Keratinocyte (primary cell): ENCODE measurements at places on chromosomes 3 and 15.
A peak's percentile ranks its signal among the peaks of the same experiment; 100 is the strongest.

DNA sequence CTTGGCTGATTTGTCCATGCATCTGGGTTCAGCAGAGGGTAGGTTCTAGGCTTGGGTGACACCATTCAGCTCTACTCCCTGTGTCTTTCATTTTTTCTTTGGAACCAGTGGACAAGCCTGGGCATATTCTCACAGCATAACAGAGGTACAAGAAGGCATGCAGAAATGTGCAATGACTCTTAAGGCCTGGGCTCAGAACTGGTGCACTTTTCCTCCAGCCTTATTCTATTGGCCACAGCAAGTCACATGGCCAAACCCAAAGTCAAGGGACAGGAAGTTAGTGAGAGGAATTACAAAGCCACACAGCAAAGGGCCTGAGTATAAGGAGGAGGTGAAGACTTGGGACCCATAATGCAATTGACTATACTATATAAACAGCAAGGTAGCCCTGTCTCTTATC lies 200.9 kb upstream of the CTDSPL start:
- no peaks in the 10 kb centered on the region for H3K27me3 ChIP-seq
- H3K36me3 ChIP-seq = no peaks in the 10 kb centered on the region
- peaks cover 9% of the 10 kb centered on the region for H3K4me1 ChIP-seq

DNA sequence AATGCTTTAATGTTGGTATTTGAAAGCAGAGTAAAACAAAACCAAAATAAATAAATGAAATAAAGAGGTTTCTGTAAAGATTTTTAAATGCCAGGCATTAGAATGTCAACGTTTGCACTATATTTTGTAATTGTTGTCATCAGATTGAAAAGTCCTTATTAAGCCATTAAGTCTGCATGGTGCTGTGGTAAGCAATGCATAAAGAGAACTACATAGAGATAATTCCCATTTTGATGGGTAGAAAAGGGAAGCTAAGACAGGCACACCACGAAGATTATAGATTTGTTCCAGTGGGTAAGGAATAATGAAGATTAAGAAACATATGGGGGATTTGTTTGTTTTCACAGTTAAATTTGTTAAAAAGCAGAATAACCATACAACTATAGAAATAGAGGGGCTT lies 52.5 kb upstream of the PPARG start:
- no peaks in the 10 kb centered on the region for H3K27me3 ChIP-seq
- H3K36me3 ChIP-seq = no peaks in the 10 kb centered on the region
- no peak overlapping the region for H3K4me3 ChIP-seq
- no peak for DNase-seq

DNA sequence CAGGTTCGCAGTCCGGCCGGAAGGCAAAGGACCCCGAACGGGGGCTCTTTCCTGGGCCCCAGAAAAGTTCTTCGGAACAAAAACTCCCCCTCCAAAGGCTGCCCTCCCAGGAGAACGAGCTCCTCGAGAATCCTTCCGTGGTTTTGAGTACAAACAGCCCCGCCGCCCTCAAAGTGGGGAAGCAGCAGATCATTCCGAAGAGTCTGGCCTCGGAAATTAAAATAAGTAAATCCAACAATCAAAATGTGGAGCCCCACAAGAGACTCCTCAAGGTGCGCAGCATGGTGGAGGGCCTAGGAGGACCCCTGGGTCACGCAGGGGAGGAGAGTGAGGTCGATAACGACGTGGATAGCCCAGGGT lies 1.3 kb downstream of the ARHGEF26 start:
- peak overlapping the region; percentile 71 for H3K27ac ChIP-seq
- H3K4me1 ChIP-seq = peaks cover 18% of the 10 kb centered on the region
- DNase-seq = no peak
- peak overlapping the region; percentile 91 for H3K4me3 ChIP-seq
- H3K36me3 ChIP-seq = no peaks in the 10 kb centered on the region
- no peaks in the 10 kb centered on the region for H3K27me3 ChIP-seq

GRCh38 chr3:13109516-13109915 lies 36.3 kb upstream of the IQSEC1 start:
- peaks cover 5% of the 10 kb centered on the region for H3K27me3 ChIP-seq
- no peaks in the 10 kb centered on the region for H3K4me1 ChIP-seq
- H3K36me3 ChIP-seq = no peaks in the 10 kb centered on the region
- DNase-seq = no peak

DNA sequence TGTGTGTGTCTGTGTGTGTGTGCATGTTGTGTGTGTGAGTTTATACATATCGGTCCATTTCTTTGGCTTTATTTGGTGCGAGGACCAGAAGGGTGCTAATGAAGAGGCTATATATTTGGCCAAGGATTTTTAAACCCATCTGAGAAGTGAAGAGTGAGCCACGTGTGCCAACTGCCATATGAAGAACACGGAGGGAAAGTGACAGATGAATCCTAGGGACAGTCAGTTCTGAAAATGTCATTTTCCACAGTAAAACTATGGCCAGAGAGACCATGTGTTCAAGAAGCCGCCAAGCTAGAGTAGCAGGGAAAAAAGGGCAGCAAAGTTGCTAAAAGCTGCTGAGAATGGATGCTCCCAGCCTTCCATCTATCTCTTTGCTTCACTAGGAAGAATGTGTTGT lies 297.3 kb upstream of the LMCD1 start:
- no peak overlapping the region for H3K27ac ChIP-seq
- no peaks in the 10 kb centered on the region for H3K27me3 ChIP-seq
- H3K4me1 ChIP-seq = no peaks in the 10 kb centered on the region

DNA sequence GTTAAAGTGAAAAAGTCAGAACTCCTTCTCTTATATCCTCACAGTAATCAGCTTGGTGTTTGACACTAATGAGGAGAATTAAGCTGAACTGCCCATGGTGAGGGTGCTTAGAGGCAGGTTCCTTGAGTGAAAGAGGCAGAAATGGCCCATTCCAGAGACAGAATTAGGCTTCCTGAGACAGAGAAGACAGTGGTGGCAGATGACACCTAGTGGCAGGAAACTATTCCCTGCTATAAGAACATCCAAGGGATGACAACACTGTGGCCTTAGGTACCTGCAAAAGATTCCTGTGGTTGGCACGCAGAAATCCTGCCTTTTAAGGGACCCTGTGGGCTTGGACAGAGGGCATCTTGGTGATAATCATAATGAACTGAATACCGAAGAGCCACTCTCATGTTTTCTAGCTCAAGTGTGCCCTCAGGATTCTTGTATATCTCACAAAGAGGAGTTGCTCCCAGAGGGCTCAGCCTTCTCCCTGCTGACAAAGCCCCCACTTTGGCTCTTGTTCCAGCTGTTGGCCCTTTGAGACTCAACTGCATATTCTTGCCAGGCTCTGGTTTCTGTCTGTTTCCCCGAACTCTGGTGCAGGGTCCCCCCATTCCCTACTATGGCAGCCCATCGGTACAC lies 56.0 kb downstream of the KBTBD12 start:
- H3K27ac ChIP-seq = no peak overlapping the region
- H3K4me1 ChIP-seq = no peaks in the 10 kb centered on the region
- no peaks in the 10 kb centered on the region for H3K36me3 ChIP-seq

DNA sequence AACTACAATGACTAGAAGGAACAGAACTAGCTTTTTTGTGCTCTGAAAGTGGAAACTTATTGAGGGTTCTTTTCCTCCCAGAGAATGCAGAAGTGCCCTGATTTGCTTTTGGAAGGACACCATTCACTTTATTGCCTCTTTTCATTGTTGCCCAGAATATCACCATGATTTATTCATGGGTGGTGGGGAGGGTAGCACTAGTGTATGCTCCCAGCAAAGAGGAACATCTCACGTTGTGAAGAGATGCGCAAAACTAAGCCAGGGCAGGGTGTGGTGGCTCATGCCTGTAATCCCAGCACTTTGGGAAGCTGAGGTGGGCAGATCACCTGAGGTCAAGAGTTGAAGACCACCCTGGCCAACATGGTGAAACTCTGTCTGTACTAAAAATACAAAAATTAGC lies 31.4 kb downstream of the FLNB start:
- H3K27me3 ChIP-seq = no peaks in the 10 kb centered on the region
- H3K27ac ChIP-seq = no peak overlapping the region
- DNase-seq = no peak
- no peak overlapping the region for H3K4me3 ChIP-seq
- H3K4me1 ChIP-seq = peaks cover 50% of the 10 kb centered on the region

DNA sequence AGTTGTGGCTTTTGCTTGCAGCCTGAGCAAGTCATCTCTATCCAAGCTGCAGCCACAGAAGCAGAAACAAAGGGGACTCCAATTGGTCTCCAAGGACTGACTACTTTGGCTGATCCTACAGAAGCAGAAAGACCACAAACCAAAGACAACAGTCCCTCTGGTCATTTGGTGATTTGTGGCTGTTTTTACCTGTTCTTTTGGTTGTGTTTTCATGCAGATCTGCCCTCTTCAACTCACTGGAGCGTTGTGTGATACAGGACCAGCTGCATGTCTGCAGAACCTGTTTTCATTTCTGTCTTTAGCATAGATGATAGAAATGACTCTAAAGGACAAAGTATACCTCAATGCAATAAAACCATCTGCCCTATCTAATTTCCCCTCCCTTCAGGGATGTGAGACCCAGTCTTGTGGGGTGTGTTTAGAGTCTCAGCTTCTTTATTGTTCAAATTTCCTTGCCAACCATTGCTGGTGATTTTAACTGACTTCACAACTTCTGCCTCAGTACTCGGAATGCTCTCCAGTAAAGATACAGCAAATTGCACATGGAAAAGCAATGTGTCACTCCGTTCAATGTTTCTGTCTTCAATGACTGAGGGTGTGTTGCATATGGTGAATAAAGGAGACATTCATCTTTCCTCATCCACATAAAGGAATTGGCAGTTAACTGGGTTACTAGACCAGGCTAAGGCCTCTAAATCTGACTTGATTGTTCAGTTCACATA lies 48.9 kb upstream of the SLC7A14 start:
- no peak overlapping the region for H3K27ac ChIP-seq
- no peaks in the 10 kb centered on the region for H3K4me1 ChIP-seq
- no peaks in the 10 kb centered on the region for H3K36me3 ChIP-seq
- no peak for DNase-seq

GRCh38 chr3:134378384-134378783 lies 4.1 kb upstream of the AMOTL2 start:
- no peaks in the 10 kb centered on the region for H3K27me3 ChIP-seq
- DNase-seq = no peak
- H3K4me1 ChIP-seq = peaks cover 63% of the 10 kb centered on the region
- H3K4me3 ChIP-seq = no peak overlapping the region
- peak overlapping the region; percentile 3 for H3K27ac ChIP-seq

DNA sequence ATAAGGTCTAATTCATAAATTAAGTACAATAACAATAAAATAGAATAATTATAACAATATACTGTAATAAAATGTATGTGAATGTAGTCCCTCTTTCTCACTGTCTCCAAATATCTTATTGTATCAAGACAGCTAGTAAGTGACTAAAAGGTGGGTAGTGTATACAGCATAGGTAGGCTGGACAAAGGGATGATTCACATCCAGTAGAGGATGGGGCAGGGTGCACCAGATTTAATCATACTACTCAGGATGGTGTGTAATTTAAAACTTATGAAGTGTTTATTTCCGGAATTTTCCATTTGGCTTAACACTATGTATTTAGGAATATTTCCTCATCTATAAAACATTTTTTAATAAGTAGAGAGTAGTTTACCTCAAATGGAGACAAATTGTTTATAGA lies 876.1 kb upstream of the CADM2 start:
- no peak overlapping the region for H3K4me3 ChIP-seq
- H3K4me1 ChIP-seq = no peaks in the 10 kb centered on the region
- no peaks in the 10 kb centered on the region for H3K27me3 ChIP-seq
- H3K36me3 ChIP-seq = no peaks in the 10 kb centered on the region
- DNase-seq = no peak

GRCh38 chr3:37189109-37189508 lies 14.7 kb upstream of the LRRFIP2 start:
- no peak for DNase-seq
- H3K27ac ChIP-seq = no peak overlapping the region
- no peaks in the 10 kb centered on the region for H3K27me3 ChIP-seq
- no peaks in the 10 kb centered on the region for H3K36me3 ChIP-seq

DNA sequence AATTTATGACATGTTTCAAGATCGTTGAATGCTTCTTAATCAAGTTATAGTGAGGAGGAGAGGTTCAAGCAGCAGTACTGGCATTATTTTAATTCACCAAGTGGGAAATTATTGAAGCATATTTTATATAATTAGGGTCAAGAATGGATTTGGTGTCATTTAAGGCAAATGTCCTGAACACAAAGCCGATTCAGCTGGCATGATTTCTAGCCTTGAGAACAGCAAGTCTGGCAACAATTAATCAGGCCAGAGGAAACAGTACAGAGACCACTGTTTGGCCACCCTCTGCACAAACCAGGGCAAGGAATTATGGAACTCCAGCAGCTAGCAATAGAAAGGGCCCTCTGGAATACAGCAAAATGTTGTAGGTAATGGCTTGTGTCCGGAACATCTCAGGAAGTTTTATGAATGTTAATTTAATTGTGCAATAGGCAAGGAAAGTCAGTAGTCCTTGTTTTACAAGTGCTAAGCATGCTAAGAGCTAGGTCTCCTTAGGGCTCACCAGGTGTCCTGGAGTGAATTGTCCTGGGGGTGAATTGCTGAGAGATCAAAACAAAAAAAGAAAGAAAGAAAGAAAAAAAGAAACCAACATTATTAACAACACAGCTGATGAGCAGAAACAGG lies 38.7 kb upstream of the SNRK start:
- no peaks in the 10 kb centered on the region for H3K36me3 ChIP-seq
- H3K27ac ChIP-seq = no peak overlapping the region
- no peaks in the 10 kb centered on the region for H3K4me1 ChIP-seq
- no peak for DNase-seq
- H3K27me3 ChIP-seq = no peaks in the 10 kb centered on the region
- no peak overlapping the region for H3K4me3 ChIP-seq

GRCh38 chr3:29486096-29486495 lies 205.2 kb downstream of the RBMS3 start:
- no peak overlapping the region for H3K27ac ChIP-seq
- H3K27me3 ChIP-seq = no peaks in the 10 kb centered on the region
- H3K4me1 ChIP-seq = peaks cover 5% of the 10 kb centered on the region
- H3K36me3 ChIP-seq = no peaks in the 10 kb centered on the region
- no peak overlapping the region for H3K4me3 ChIP-seq

DNA sequence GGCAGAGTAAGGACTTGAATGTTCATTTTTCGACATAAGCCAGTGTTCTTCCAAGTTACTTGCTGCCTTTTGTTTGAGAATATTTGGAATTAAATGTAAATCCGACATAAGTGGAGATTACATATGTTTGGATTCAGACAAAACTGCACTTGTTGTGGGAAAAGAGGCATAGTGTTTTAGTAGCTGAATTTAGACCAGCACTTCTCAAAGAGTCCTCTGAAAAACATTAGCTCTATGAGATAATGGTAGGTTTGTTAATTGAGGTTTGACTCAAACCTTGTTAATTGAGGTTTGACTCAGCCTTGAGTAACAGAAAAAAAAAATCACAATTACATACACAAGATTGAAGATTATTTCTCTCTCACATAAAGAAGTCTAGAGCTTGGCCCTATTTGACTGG lies 132.5 kb downstream of the NSUN3 start:
- no peak overlapping the region for H3K4me3 ChIP-seq
- H3K27ac ChIP-seq = no peak overlapping the region
- H3K27me3 ChIP-seq = no peaks in the 10 kb centered on the region
- H3K36me3 ChIP-seq = no peaks in the 10 kb centered on the region
- DNase-seq = no peak

GRCh38 chr15:24919446-24919845 lies 35.3 kb upstream of the SNRPN start:
- H3K4me3 ChIP-seq = no peak overlapping the region
- H3K36me3 ChIP-seq = no peaks in the 10 kb centered on the region
- H3K4me1 ChIP-seq = no peaks in the 10 kb centered on the region
- H3K27me3 ChIP-seq = no peaks in the 10 kb centered on the region
- DNase-seq = no peak

GRCh38 chr3:120147072-120147871 lies 53.0 kb upstream of the GSK3B start:
- H3K36me3 ChIP-seq = no peaks in the 10 kb centered on the region
- peak overlapping the region; percentile 48 for H3K4me3 ChIP-seq
- no peaks in the 10 kb centered on the region for H3K27me3 ChIP-seq
- peak overlapping the region; percentile 96 for H3K27ac ChIP-seq
- DNase-seq = no peak
- peaks cover 58% of the 10 kb centered on the region for H3K4me1 ChIP-seq
